ENCODE measurements at places on chromosomes 12 and 14. TPM values are rescaled to one million over a fixed set of nuclear protein-coding genes. Genes with fewer than 3 reads are reported as not detected.

OR6C2 gene
- not detected for total RNA-seq

KRT77 gene
- total RNA-seq, result not detected

DNA sequence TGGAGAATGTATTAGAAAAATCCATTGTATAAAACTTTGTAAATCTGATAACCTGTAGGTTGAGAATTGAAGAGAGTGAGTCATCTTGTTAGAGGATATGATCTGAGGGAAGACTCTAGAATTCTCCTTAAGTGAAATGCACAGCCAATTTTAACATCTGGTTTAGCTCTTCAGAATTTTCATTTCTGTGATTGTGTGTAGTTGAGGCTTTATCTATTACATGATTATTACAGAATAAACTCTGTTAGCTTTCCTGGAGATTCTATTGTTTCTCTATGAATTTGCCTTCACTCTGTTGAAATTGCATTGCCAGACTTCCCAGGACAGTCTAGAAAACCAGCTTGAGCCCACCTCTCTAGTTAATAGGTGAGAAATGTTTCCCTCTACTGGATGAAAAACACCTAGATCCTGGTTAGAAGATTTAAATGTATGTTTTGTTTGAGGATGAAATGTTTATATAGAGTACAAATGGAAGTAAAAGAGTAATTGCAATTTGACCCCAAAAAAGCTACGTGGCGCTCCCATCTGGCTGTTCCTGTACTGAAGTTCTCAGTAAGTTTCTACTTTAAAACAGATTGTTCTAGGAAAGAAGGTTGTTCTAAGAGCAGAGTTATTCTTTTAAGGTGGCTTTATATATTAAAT is 2.9 kb downstream of the NUDT4 start:
- DNase-seq, result no peak

DNA sequence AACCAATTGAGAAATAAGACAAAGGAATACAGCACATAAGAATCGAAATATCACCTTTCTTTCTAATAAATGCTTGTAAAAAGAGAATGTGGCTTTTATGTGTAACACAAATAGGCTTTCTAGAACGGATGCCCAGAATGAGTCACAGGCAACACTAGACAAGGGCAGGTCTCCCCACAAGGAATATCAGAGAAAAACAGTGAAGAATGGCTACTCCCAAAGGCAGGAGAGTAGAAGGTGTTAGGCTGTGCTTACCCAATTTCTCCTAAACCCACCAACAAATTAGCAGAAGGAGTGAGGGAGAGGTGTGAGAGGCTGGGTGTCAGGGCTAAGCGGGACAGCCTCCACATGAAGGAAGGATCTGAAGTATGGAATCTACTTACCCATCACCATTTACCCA is 55.2 kb downstream of the GALNT4 start:
- no peak for DNase-seq
